Activated CD8-positive, alpha-beta memory T cell treated with anti-CD3 and anti-CD28 coated beads, Interleukin-2, amount 50 U/mL, for 4 hours (primary cell): ENCODE measurements at places on chromosomes 3 and 15.

DNA sequence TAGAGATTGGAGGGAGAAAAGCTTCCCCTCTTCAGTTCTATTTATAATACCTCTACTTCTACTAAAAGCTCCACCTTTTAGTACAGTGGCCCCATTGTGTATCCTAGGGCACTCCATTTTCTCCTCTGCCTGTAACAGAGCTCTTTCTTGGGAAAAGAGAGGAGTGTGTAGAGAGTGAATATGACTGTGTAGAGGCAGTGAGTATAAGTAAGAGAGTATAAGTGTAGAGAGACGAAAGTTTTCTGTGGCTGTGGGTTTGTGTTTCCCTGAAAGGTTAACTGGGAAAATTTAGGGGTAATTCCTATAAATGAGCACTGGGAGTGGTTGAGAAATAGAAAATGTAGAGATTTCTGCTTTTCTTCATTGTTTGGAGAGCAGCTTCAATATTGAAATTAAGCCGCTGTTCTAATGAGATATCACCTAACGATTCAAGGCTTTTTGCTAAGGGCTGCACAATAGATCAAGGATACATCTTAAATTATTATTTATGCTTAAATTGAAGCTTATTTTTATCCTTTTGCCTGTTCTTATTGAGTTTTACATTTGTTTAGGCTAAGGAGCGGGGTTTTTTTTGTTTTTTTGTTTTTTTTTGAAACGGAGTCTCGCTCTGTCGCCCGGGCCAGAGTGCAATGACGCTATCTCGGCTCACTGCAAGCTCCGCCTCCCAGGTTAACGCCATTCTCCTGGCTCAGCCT lies 6.9 kb downstream of the IQGAP1 start:
- DNase-seq: no peak

DNA sequence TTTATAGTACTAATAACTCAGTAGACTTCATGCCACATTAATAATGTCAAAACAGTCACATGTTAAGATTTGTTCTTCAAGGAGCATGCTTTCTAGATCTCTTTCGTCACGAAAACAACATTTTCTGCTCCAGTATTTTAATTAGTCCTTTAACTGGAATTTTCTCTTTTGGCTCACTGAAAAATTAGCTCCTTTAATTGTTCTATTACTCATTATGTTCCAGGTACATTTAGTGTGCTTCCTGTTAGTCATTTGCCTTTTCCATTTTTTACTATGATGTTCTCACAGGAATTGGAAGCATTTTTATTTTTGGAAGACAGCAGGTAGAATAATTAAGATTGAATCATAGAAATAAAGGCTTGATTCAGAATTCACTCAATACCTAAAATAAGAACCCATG lies 111.2 kb downstream of the SLC9A9 start:
- no peak for DNase-seq

DNA sequence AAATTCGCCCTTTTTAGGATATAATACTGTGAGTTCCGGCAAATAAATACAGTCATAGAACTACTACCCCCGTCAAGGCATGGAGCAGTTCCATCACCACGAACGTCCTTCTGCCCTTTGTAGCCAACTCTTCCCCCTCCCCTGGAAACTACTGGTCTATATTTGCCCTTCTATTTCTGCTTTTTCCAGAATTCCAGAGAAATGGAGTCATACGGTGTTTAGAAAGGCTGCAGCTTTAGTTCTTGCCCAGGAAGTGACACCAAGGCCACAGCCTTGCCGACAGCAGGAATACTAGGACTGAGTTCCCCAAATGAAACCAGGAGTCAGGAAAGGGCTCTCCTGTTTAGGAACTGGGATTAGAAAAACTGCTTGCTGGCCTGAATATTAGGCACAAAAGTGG lies 291.2 kb downstream of the FAM43A start:
- no peak for DNase-seq

- no peak for DNase-seq
Observed at GRCh38 chr3:166071-166470, 30.5 kb upstream of the CHL1 start.
